ENCODE measurements at places on chromosomes 1 and 21.

GRCh38 chr1:59422921-59423575, 126.2 kb downstream of the FGGY start:
- peak; percentile 58 for DNase-seq

- no peak for DNase-seq
Measured at GRCh38 chr1:240602189-240602588, 9.8 kb downstream of the GREM2 start.

DNA sequence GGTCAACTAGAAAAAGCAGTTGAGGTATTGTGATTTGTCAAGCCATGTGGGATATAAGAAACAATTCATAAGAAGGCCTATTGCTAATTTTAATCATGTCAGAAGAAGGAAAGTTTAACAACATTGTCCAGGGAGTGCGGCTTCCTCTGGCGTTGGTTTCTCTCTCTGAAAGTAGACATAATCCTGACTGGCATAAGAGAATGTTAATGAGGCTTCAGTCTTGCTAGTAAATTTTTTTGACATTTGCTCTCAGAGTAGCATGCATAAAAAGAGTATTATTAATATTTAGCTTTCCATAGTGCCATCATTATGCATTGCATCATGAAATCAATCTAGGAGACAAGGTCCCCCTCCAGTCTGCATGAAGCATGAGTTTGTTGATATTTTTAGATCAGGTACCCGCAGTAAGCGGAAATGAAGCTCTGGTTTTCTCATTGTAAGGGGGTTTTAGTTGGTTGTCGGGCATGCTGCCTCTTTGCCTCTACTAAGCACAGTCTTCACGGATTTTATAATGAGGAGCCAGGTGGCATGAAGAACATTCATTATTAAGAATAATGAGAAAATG, 12.8 kb upstream of the PRDM2 start:
- no peak for DNase-seq

- DNase-seq: no peak
Measured at GRCh38 chr1:111505641-111506119, 2.2 kb upstream of the ADORA3 start.

DNA sequence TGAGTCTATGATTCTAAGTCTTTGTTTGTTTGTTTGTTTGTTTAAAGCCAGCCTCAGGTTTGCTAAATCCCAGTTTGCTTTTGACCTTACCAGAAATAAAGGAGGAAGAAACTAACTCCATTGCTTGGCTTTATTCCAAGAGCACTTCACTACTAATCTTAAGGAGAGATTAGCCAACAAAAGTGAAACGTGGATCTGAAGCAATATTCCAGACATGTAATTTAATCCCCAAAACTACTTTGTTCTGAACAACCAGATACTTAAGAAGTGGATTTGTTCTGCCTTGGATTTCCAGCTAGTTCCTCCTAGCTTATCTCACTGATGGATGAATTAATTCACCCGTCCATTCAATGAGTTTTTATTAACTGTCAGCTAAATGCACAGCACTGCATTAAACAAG, 15.9 kb upstream of the CEP350 start:
- no peak for DNase-seq

DNA sequence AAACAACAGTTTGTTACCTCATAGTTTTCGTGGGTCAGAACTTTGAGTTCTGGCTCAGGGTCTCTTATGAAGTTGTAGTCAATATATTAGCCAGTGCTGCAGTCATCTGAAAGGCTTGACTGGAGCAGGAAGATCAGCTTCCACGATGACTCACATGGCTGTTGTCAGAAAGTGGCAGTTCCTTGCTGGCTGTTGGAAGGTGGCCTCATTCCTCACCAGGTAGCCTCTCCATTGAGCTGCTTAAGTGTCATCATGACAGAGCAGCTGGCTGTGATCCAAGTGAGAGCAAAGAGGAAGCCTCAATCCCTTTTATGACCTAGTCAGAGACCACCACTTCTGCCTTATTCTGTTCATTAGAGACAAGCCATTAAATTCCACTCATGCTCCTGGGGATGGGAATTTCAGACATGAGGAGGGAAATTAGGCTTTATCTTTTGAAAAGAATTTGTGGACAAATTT, 5.6 kb downstream of the OSBPL9 start:
- DNase-seq: no peak

DNA sequence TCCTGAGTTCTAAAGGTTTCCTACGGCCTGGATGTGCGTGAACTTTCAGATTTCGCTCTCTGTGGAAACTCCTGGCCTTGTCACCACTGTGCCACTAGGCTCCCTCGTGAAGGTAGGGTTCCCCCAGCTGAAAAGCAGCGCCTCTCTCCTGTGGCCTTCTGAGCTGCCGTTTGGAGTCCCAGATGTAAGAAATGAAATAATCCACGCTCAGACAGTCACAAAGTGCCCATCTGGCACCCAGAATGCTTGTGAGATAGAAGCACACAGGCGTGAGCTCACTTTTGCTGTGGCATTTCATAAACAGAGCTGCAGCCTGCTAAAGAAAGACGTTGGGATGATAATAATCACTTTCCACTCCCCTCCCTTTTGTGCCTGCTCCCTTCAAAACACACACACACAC, 65.8 kb downstream of the LMO4 start:
- no peak for DNase-seq

GRCh38 chr1:198780376-198780775, 141.5 kb downstream of the PTPRC start:
- DNase-seq: no peak

DNA sequence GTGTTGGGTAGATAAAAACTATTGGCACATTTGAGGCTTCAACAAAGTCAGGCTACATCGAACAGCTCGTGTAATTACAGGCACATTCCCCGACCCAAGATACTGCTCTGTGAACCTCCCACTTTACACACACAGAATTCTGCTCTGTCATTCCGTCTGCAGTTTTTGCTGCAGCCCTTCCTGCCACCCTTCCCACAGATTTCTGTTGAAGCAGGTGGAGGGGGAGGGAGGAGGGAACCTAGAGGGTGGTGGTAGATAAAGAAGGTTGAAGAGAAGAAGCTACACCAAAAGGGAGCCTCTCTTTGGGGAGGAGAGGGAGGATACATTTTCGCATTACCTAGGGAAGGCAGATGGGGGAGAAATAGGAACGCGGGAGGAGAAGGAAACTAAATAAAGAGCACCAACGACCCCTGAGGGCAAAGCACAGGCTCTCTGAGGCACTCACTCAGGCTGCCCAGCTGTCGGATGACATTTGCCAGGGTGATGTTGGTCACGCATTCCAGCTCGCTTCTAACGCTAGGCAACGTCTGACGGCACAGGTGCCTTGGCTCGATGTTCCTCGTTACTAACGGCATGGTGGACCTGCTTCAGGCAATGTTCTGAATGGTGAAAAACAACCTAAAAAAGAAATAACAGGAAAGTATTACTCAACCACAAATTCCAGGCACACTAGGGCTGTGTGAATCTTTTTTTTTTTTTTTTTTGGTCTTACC, 36.0 kb downstream of the GPR3 start:
- DNase-seq: no peak

DNA sequence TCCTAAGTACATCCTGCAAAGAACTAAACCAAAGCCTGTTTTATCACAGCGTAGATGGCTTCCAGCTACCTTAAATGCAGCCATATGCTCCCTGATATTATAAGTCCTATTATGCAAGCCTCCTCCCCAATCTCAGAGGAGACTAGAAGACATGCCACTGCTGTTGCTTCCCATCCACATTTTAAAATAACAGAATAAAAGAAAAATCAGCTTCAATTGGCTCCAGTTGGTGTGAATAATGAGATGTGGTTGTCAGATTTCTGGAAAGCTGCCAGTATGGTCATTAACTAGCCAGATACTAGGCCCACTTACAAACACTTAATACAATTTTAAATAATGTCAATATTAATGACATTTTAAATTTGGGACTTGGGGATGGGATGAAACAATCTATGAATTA, 25.7 kb downstream of the WARS2 start:
- DNase-seq: no peak

DNA sequence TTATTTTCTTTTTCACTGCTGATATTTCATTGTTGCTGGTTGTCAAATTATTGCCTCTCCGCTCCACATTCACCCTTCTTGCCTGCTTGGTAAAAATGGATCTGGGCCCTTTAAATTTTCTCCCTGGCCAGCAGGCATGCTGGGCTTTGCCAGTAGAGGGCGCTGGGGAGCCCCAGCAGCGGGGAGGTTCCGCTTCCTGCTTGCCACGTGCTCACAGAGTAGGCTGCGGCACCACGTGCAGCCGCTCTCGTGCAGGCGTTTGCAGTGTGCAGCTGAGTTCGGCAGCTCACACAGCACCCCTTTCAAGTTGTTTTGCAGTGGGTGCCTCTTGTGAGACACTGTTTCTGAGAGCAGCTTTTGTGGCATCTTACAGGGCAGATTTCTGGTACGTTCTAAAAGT, at the start of gene ACTL8:
TSS of gene ACTL8 (plus strand) at position 214 of the 400 bp plus-strand sequence. CDS start 67,676 bp downstream, outside the sequence.
- DNase-seq: no peak

- no peak for DNase-seq
Measured at GRCh38 chr1:41329662-41330587, 31.3 kb upstream of the FOXO6 start.

DNA sequence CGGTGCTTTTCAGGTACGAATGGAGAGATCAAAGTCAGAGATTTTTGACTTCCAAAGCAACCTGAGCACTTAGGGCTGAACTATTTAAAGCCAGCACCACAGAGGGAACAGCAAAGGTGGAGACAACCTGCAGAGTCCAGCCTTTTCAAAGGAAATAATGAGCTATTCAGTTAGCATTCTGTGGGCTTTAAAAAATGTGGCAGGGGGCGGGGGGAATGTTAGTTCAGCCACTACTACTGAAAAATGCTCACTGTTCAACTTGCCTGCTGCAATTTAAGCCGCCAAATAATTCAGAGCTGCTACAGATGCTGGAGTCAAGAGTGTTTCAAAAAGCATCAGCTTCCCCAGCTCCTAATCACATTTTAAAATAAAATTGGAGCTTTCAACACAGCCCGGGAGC, 473.3 kb upstream of the PLXNA2 start:
- DNase-seq: no peak

DNA sequence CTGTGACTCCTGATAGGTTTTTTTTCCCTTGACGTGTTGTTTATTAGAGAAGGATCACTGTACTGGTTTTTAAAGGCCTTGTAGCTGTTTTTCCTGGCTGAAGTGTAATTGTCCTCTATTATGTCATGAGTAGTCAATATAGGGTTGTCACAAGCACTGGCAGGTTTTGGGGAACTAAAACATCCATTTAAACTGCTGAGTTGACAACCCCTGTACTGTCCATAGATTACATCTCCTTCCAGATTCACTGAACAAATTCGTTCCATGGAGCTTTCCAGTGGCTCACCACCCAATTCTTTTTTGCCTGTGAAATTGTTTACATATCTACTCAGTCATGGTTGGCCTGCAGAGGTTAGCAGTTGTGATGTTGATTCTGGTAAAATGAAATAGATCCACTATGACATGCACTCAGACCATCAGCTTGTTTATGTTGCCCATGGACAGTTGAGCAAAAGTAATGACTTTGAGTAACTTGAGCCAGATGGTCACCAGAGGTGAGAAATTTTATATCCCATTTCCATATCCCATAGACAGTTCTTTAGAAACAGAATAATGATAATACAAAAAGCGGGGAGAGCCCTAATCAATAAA, 59.9 kb upstream of the QSOX1 start:
- no peak for DNase-seq

DNA sequence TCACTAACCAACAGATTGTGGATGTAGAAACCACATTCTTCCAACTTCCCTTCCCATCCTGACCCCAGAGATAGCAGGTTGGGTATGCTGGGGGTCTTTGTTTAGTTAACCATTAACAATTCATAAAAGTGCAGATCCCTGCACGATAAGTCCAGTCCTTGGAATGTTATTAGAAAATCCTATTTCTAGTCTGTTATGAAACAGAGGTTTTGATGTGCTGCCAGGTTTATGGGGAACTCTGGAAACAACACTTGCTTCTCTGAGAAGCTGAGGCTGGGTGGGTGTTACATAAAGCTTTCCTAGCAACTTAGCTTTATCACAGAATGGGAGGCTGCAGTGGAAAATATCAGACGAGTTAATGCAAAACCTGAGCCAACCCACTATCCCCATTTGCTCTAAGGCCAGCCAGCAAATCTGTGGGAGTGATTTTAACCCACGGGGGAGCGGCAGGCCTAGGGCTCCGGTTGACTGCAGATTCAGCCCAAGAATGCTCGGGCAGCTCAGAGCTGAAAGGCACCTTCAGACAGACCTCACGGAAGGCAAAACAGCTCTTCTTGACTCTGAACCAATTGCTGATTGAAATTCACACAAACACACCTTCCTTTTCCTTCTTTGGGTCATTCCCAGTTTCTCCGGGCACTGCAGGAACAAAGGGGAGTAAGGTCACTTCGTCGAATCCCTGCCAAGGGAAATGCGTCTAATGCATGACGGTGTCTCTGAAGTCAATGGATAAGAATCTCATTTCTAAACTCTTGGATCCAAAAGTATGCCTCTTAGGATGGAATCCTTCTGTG, 111.7 kb upstream of the IRF2BP2 start:
- peak; percentile 43 for DNase-seq

DNA sequence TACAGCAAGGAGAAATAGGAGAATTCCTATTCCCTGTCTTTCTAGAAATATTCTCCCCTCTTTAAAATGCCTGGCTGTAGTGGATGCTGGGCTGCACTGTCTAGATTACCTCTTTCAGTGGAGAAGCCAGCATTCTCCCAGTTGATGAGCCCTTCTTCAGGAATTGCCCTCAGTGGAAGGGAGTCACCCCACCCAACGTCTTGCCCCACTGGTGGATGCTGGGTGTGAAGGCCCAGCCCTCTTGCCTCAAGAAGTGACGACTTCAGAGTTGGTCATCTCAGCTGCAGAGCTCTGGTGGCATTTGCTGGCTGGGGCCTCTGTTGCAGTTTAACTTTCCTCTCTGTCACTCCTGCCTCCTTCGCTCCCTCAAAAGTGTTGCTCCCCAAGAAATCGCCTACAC, 248.2 kb downstream of the ATG4C start:
- no peak for DNase-seq

DNA sequence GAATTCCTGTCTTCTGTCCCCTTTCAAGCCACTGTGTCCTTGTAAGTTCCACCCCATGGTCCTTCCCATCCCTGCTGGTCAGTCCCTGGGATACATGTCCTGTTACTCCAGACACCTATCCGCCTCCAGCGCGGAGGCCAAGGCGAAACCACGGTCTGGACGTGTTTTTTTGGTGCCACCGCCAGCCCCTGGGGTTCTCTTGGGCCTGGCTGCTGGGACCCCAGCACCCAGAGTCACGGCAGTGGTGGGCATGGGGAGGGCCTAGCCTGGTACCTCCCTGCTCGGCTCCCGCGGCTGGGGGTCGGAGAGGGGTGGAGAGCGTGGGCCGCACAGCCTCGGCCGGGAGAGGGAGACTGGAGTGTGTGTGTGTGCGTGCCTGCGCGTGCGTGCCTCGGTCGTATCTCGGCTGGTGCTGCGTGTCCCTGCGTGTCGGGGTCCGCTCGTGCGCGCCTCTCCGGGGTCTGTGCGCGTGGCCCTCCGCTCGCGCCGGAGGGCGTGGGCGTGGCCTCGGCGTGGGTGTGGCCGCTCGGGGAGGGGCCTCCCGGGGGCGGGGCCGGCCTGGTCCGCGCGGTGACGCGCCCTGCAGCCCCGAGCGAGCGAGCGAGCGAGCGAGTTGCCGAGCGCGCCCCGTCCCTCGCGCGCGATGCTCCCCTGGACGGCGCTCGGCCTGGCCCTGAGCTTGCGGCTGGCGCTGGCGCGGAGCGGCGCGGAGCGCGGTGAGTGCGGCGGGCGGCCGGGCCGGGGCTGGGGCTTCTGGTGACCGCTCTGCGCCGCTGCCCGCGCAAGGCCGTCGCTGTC, at the start of gene VWA1:
TSS of gene VWA1 (plus strand) at position 585 of the 798 bp plus-strand sequence. CDS start at position 644, 59 bp downstream.
- DNase-seq: peak; percentile 49

All from anterior cingulate cortex (tissue), 58 donors.